Stimulated activated CD4-positive, alpha-beta T cell treated with anti-CD3 and anti-CD28 coated beads, TNF-alpha, amount 100 ng/mL, for 4 hours (primary cell): ENCODE measurements at places on chromosomes 1 and 21.

DNA sequence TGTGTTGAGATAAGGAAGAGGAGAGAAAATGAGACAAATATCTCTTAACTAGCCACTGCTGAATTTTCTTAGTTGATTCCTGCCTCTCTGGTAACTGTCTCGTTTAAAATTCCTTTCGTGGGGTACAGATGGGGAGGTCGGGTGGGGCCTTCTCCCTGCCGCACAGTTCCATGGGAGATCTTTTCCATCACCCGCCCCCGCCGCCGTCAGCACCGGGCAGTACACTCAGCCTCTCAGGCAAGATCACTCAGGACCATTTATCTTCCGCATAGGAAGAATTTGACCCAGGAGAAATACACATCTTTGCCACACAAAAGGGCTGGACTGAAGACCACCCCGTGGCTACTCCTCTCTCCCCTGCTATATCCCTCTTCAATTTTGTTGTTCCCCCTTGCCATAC lies 2.3 kb upstream of the VPS26C start:
- no peak for DNase-seq

DNA sequence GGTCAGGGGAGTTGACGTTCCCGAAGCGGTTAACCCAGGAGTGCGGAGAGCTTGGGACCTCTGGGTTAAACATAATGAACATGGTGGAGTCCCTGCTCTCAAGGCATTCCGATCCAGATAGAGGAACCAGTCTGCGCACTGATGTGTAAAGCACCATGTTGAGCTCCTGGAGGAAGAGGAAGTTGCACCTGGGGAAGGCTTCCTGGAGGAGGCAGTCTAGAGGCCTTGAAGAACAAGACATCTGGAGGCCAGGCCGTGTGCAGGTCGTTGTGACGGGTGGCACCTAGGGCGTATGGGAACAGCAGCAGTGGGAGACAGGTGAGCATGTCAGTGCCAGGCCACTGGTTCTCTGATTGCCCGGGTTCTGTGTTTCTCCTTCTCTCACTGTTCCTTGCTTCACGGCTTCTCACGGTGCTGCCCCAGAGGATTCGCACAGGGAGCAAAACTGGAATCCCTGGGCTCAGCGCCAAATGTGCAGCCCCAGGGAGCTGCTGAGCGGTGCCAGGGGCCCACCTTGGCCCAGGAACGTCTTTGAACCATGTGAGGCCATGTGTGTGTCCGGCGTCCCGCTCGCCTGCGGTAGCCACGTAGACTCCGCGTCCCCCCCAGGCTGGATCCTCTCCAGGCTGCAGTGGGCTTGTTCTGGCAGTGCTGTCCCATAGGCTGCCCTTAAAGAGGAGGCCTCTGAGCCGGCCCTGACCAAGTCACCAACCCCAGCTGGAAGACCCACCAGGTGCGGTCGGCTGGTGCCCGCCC lies 122.9 kb upstream of the GALNT2 start:
- no peak for DNase-seq

GRCh38 chr1:10632691-10633090 lies 157.9 kb downstream of the PEX14 start:
- no peak for DNase-seq

DNA sequence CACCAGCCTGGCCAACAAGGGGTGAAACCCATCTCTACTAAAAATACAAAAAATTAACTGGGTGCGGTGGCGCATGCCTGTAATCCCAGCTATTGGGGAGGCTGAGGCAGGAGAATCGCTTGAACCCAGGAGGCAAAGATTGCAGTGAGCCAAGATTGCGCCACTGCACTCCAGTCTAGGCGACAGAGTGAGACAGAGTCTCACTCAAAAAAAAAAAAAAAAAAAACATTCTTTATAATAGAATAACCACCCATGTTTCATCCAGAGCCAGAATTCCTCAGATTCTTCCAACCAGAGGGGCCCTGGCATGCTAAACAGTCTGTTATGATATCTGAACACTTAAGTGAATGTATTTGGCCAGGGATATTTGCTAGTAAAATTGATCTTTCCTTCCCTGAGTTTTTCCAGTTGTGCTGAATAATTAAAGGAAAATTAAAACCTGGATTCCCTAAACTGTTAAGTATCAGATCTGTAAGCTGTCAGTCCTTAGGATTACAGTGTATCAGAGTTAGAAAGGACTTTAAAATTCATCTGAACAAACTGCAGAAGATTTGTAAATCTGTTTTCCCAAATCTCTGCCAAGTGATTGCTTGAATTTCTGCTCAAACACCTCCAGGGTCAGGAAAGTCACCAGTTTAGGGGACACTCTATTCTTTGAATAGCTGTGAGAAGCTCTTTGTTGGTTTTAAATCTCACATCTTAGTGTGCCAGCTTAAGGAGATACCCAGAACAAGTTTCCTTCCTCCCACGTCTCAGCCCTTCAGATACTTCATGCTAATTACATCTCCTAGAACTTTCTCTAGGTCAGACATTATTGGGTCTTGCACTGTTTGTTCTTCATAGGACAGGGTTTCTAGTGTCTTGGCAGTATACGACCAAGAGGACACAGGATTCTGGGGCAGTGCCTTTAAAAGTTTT lies 84.6 kb upstream of the BMP8A start:
- DNase-seq: no peak
